NCI-H1694 (cell line): ENCODE measurements at places on chromosomes 1 and 21.

- DNase-seq = no peak
These were observed 175.5 kb downstream of the ASTN1 start for GRCh38 chr1:176989023-176989422.

DNA sequence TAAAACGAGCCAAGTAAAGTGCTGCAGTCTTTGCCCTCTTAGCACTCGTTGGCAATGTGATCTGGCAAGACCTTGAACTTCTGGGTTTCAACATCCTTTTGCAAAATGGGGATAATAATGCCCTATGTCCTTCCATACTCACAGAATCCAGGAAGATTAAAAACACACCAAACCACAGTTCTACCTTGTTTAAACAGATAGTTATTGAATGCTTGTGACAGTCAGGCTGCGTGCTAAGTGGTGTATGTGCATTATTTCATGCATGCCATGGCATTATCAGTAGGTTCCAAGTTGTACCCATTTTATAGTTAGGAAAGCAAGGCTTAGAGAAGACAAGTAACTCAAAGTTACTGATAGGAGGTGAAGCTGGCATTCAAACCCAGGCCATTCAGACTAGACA, 308.6 kb upstream of the PROX1 start:
- DNase-seq = no peak

GRCh38 chr1:31041529-31041928, 24.0 kb downstream of the PUM1 start:
- DNase-seq = no peak

DNA sequence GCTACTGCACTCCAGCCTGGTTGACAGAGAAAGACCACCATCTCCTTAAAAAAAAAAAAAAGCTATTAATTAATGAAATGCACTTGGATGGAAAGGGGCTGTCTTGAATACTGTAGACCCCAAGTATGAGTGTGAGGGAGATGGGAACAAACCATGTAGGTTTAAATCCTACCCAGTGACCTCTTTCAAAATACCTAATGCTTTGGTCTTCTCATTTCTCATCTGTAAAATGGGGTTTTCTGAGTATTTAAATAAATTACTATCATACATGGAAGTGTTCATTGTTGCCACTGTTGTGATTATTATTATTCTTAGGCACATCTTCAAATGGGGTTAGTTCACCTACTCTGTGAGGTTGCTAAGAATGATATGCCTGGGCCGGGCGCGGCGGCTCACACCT, 17.1 kb upstream of the FUCA1 start:
- no peak for DNase-seq

GRCh38 chr1:180123463-180123936, 31.2 kb upstream of the QSOX1 start:
- no peak for DNase-seq

DNA sequence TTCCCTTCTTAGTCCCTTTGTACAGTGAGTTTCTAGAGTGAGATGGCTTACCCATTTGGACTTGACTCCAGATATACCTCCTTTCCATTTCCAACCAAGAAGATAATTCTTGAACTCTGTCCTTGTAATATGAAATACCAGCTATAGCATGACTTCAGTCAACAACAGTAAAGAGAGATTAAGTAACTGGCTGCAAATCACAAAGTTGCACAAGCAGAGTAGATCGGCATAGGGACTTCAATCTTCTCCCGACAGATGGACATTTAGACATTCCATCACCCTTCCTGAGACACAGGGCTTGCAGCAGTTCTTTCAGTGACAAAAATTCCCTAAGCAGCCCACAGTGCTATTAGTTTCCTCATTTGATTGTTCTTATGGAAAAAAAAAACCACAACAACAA, 44.6 kb downstream of the JAK1 start:
- DNase-seq = no peak
